Cerebellar nuclear complex (tissue), 1 donor: ENCODE measurements at places on chromosomes 2 and 18.

DNA sequence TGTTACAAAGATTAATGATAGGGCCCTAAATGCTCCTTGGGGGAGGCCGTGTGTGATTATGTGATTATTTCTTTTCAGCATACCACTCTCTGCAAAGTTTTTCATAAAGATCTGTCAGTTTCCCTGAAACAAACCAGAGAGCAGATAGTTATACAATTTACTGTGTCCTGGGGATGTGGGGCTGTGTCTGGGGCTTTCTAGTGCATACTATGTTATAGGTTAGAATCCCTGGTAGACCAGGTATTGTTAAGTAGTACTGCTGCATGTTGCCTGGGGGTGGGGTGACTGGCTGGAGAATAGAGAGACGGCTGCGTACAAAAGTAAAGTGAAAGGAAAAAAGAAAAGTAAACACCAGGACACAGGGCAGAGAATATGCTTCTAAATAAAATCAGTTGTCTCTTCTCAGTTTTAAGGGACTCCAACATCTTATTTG lies 3.3 kb upstream of the CCBE1 start:
- DNase-seq, result no peak

GRCh38 chr18:1104181-1104881 lies 199.7 kb downstream of the ADCYAP1 start:
- DNase-seq, result no peak

DNA sequence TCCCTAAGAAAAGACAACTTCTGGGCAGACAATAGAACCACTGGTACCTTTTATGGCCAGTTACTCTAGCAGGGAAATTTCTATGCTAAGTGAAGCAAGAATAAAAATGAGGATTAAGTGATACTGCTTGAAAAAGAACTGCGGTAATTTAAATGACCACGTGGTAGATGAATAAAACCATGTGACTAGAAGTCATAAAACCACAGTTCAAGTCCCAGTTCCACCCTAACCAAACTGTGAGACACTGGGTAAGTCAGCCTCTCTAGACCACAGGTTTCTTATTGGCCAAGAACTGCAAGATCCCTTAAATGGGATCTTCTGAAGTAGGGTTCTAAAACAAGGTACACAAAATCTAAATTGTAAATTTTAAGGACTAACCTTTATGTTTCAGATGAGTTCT lies 12.7 kb downstream of the TMEM237 start:
- DNase-seq, result no peak

DNA sequence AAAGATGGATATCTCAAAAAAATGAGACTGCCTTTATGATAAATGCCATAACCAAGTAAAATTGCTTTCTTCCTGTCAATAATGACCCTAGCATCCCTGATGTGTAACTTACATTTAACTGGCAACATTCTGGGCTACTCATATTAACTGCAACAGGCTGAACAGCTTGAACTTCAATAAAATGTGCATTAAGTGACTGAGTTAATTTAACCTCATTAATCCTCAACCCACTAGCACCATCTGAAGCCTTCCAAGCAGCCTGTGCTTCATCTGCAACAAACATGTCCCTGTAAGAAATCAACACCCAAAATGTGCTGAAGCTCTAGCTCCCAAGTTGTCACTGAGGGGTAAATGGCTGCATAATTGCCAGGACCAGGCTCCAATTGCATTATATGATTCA lies 296.2 kb upstream of the ZC3H15 start:
- no peak for DNase-seq

- no peak for DNase-seq
Observed at GRCh38 chr2:150882751-150883612, 378.7 kb downstream of the RBM43 start.

GRCh38 chr2:64730551-64731262 lies 77.0 kb upstream of the SERTAD2 start:
- DNase-seq, result no peak

DNA sequence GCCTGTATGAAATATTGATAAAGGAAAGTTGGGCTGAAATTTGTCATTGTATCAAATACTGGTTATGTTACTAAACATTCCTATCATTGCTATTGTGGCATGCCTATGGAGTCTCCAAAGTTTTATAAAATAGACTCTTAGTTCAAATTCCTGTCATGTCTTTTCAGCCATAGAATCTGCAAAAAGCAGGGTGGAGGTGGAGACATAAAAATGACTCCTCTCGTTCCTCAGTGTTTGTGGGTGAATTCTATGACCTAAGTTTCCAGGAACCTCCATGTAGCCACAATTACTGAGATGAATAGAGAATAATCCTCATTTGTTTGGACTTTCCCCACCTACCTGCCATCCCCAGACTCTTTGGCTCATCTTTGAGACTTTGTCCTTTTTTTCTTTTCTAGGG lies 326.3 kb upstream of the ETAA1 start:
- DNase-seq, result no peak

DNA sequence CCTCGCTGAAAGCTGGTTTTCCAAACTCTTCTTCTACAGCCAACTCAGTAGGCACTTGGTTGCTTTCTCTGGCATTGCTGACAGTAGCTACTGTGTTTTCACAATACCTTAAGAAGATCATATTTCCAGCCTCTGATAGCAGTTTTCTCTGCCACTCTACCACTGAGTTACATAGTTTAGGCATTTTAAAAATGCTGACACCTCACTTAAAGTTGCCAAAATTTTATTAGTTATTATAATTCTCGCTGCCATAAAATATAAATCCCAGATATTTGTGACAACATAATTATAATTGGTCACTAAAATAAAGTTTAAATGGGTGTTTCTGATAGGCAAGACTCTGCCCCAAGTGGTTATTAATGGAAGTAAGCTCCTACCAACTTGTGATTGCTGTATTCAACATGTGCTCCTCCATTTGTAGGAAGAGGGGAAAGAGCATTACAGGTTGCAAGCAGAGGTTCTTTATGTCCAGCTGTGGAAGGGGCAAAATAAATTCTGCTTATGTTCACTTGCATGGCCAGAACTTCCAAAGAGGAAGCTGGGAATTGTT lies 1202.8 kb downstream of the CNTNAP5 start:
- no peak for DNase-seq
